ENCODE measurements at places on chromosomes 5 and 9. TPM values are rescaled to one million over a fixed set of nuclear protein-coding genes. Genes with fewer than 3 reads are reported as not detected.

CKMT2 gene
- 3.3 TPM for total RNA-seq

ANGPTL2 gene
- total RNA-seq, result 19.0 TPM

BOD1 gene
- total RNA-seq, result 101 TPM

NR5A1 gene
- total RNA-seq, result not detected

MYOT gene
- not detected for total RNA-seq

GPX3 gene
- total RNA-seq, result 1.2 TPM

SV2C gene
- total RNA-seq, result not detected

SNCAIP gene
- 13.1 TPM for total RNA-seq

CCDC187 gene
- not detected for total RNA-seq

DPP7 gene
- 69.1 TPM for total RNA-seq

AMBP gene
- not detected for total RNA-seq

DOCK8 gene
- under 0.01 TPM for total RNA-seq

COL27A1 gene
- 19.4 TPM for total RNA-seq

EGFL7 gene
- 33.6 TPM for total RNA-seq

GFRA3 gene
- total RNA-seq, result not detected

PCDHB2 gene
- total RNA-seq, result 0.74 TPM

AQP3 gene
- 0.59 TPM for total RNA-seq

NPR3 gene
- total RNA-seq, result 1.2 TPM

TAF11L10 gene
- total RNA-seq, result not detected

ZNF474 gene
- total RNA-seq, result 1.2 TPM

SLC35A4 gene
- 13.1 TPM for total RNA-seq

GDNF gene
- total RNA-seq, result 1.2 TPM

FBXO10 gene
- 22.9 TPM for total RNA-seq

TAF1L gene
- total RNA-seq, result not detected

MAP1B gene
- total RNA-seq, result 501 TPM

IRX4 gene
- not detected for total RNA-seq

DDX4 gene
- not detected for total RNA-seq

MCIDAS gene
- not detected for total RNA-seq

SPATA6L gene
- 0.18 TPM for total RNA-seq

TTC16 gene
- total RNA-seq, result 0.05 TPM

SETX gene
- 65.9 TPM for total RNA-seq
